ENCODE measurements at places on chromosomes 7 and 10.

- DNase-seq = no peak
Measured at GRCh38 chr7:80699721-80700256, 61.3 kb downstream of the CD36 start.

DNA sequence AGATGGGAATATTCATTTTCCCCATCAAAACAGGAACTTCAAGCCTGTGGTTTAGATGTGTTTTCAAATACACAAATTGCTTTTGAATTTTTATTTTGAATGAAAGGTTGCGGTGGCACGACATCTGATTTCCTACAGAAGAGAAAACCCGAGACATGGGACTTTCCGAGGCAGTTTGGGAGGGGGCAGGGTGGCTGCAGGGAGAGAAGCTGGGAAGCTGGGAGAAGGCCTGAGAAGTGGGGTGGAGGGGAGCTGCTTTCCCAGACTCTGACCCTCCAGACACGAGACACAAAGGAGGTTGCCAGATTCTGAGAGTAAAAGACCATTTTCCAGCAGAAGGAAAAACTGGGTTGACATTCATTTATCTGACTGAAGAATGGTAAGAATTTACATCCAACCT, 19.6 kb downstream of the TMEM176A start:
- no peak for DNase-seq

- DNase-seq = no peak
Measured at GRCh38 chr10:49645871-49646870, 32.3 kb downstream of the CHAT start.

DNA sequence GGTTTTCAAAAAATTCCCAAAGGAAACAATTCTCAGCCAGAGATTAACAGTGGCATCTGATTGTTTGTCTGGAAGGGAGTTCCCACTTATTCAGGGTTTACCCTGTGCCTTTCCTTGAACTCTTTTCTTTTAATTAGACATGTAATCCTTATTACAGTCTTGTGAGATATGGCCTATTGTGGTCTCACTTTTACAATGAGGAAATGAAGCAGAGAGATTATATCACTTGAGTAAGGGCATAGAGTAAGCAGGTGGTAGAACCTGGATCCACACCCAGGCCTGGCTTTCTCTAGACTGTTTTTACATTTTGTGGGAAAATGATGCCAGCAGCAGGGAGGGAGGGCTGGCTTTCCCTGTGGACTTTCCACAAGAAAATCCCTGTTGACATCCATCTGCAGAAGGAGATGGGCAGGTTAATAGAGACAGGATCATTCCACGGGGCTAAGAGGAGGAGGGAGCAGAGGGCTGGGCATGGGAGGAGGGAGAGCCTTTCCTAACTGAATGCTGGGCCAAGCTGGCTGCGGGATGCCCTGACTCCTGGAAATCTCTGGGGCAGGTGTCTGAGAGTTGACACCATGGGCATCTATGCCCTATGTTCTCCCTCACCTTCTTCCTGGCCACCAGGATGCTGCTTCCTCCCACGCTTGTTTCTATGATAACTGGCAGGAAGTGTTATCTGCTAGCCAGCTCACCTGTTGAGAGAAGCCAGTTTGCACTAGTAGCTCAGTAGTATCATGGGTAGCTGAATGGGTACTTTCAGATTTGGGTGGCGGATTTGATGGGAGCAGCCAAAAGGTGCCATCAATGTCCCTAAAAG, 28.7 kb upstream of the ARHGAP22 start:
- no peak for DNase-seq

DNA sequence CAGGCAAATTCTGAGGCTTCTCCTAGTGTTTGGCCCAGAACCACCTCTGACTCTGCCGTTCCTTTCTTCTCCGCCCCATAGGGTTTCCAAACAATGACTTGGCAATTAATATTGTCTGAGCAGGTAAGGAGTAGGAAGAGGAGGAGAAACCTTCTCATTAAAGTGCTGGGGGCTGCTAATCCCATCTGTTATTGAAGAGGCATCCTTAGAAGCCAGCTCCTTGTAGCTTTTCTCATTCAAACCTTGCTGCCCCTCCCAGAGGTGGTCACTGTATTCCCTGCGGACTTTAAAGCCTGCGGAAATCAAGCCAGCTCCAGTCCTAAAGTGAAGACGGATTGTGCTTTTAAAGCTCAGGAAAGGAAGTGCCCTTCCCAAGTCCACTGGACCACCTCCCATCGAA, 1.4 kb upstream of the NKX1-2 start:
- DNase-seq = no peak

DNA sequence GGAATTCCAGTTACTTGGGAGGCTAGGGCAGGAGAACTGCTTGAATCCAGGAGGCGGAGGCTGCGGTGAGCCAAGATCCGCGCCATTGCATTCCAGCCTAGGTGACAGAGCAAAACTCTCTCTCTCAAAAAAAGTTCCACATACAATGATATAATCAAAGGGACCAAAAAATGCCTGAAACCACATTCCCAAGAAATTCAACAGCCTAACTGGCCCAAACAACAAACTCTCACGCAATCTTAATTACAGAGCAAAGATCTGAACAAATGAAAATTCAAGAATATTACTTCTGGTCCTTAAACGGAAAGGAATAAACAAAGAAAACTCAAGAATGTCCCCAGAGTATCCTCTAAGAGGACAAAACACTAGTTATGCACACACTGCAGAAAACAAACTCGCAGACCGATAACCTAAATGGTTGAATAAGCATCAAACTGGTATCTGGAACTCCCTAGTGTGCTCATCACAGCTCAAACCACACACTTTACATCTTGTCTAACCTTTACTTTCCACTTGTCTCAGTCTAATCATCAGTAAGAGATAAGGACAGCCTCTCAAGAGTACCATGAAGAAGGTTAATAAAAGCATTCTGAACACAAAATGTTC, 3.7 kb downstream of the OGA start:
- DNase-seq = no peak

GRCh38 chr10:34575882-34576281, 239.2 kb downstream of the PARD3 start:
- no peak for DNase-seq

DNA sequence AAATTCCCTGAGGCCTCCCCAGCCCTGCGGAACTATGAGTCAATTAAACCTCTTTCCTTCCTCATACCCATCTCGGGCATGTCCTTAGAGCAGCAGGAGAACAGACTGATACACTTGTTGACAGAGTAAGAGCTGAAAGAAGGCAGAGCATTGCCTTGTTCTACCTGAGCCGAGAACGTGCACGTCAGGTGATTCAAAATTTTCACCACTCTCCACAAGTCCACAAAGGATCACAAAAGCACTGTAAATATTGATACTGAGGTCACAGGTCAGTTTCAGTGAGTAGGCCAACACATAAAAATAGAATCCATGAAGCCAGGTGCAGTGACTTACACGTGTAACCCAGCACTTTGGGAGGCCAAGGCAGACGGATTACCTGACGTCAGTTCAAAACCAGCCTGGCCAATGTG, 27.8 kb downstream of the DCLRE1C start:
- no peak for DNase-seq

DNA sequence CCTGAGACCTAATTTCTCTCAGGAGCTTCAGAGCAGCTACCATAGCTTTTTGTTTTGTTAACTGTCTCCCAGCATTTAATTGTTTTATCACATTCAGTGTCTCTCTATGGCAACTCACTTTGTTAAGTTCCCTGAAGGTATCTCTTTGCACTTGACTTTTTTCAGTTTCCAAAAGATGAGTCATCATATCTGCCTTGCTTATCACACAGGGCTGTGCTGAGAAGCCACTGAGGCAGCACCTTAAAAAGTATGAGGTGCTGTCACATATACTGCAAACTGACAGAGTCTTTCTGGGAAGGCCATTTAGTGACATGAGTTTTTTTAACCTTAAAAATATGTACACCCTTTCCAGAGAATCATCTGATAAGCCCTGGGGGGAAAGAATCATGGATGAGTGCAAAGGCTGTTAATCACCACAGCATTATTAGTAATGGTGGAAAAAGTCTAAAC, 56.8 kb downstream of the PPP1R3C start:
- DNase-seq = no peak

DNA sequence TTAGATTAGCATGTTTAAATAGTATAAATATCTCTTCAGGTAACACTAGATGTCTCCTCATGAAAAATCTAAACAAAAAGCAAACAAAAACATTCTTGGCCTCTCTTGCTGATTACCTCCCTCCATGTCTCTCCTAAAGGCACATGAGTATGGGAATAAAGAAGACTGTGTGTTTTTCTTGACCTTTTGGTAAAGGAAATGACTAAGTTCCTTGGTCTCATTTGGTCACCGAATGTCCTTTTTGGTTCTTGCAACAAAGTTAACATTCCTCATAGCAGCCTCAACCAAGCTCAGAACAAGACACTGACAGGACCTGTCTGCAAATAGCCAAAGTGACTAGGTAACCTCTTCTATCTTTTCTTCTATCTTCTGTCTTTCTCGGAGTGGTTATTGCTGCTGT, 35.5 kb downstream of the POM121L12 start:
- no peak for DNase-seq

DNA sequence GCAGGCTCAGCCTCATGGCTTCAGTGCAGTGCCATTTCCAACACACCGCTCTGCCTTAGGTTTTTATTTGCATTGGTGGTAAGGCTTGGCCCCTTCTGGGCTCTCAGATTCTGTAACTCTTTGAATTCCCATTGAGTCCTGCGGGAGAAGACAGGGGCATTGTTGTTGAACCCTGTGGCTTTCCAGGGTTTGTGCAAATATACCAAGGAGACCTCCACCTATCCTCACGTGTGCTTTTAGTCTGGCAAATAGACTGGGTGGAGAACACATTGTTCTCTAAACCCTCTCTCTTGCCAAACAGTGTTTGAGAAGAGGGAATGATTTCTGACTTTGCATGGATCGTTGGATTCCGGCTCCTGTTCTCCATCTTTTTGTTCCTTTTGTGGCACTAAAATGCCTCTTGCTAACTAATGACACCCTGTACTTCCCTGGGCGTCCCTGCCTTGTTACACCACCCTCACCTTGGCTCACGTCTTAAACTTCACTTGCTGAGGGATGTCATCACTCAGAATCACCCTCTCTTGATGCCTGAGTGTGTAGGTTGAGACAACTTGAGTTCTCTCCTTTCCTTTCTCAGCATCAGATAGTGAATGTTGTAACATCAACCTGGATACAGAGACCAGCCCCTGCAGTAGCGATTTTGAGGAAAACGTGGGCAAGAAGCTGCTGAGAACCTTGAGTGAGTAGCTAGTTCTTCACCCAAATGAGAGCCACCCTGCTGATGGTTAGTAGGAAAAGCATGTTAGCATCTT, 40.5 kb downstream of the GOT1 start:
- DNase-seq = no peak

DNA sequence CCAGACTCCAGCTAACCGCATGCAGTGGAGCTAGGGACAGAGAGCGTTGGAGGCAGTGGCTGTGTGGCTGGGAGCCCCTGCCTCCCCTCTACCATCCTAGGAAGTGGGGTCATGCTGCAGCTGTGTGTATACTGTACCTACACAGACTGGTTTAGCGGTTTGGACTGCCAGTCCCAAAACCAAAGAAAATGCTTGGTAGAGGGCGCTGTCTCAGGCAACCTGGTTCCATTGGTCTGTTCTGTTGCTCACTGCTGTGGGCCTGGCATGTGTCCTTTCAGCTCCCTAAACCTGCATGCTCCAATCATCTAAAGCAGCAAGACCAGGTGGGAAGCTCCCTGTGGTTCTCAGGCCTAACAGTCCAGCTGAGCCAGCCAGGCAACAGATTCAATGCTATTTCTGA, 4.5 kb downstream of the RBP4 start:
- DNase-seq = no peak

DNA sequence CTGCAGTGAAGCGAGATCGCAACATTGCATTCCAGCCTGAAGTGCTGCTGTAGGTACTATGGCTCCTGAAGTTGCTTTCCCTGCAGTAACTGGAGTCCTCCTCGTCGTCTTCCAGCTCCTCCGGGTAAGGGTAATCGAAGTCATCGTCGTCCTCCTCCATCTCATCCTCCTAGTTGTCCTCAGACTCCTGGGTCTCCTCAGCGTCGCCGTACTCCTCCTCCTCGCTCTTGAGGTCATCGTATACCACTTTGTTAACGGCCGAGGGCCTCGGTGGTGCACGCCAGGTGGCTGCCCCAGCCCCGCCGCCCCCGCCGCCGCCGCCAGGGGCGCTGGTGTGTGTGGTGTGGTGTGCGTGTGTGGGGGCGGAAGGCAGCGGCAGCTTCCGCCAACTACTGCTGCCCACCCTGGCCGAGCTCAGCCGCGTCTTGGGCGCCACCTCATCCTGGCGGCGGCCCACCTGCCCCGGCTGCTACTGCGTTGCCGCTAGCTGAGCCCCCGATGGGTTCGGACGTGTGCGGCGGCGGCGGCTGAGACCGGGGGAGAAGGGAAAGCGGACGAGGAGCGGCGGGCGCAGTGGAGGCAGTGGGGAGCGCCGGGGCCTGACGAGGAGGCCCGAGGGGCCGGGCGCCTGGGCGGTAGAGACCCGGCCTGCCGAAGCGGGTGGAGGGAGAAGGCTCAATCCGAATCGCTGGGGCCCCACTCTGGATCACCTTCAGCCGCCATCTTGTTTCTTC, 11.8 kb upstream of the ACBD5 start:
- peak; percentile 12 for DNase-seq

- no peak for DNase-seq
Measured at GRCh38 chr10:29643771-29644501, 9.2 kb upstream of the SVIL start.

DNA sequence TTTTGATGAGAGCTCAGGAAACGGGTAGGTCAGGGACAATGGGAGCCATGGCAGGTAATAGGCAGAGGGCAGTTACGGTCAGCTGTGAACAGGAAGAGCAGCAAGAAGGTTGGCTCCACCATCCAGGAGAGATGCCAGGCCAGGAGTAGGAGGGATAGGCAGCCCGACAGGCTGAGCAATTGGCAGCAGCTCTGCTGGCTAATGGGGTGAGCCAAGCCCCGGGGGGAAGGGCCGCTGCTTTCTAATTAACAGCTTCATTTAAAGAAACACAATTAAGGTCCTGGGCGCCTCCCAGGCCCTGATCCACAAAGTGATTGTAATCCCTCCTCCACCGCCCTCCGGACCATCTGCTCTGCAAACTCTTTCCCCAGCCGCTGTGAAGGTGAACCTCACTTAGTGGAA, 23.7 kb downstream of the SH2B2 start:
- no peak for DNase-seq

DNA sequence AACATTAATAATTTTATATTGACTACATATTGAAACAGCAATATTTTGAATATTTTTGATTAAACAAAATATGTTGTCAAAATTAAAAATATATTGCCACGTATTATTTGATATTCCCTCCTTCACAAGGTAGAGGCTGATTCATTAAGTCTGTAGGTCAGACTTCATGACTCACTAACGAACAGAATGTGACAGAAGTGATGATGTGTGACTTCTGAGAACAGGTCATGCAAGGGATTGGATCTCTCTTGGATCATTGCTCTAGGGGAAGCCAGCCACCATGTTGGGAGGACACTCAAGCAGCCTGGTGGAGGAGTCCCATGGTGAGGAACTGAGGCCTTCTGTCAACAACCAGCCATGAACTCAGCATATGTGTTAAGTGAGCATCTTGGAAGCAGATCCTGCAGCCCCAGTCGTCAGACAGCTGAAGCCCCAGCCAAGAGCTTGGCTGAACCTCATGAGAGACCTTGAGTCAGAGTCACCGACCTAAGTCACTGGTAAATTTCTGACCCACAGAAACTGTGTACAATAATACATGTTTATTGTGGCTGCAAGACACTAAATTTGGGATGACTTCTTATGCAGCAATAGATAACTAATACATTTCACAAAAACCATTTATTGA, 66.6 kb downstream of the HTR5A start:
- no peak for DNase-seq

Data from C1 segment of cervical spinal cord (tissue), 14 donors.